G401 (cell line): ENCODE measurements at places on chromosomes 13 and 19.

- no peak for DNase-seq
These were observed 4.9 kb upstream of the TDRD3 start for GRCh38 chr13:60392131-60392530.

DNA sequence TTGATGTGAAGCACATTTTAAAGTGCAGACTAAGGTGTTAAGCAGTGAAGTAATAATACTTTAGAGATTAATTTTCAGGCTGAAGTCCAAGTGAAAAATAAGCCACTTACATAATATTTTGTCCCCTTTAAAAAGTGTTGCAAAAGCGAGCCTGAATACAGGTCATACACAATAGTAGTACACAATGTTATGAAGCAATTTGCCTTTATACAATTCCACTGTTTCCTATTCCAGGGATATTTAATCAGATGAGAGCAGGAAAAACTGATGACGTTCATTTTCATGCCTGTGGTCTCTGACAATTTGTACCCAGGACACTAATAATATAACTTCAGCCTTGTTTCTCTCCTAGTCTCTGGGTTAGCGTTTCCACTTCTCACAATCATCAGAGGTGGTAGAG is 916.7 kb downstream of the PCDH9 start:
- DNase-seq = no peak

DNA sequence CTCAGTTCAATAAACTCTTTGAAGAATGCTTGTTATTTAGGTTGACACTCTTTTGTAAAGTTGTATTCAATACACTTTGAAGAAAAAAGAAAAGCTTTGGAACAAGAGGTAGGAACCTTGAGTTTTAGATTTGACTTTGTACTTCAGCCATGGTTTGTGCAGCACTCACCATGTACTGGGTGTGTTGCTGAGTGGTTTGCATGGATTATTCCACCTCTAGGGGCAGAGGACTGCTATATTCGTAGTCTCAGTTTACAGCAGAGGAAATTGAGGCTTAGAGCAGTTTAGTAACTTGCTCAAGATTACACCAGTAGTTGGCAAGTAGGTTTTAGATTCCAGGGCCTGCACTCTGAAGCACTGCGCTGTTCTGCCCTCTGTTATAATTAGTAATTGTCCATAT is 68.8 kb downstream of the DNAJC3 start:
- no peak for DNase-seq

- no peak for DNase-seq
These were observed 897 bp downstream of the ETHE1 start for GRCh38 chr19:43525836-43526771.

DNA sequence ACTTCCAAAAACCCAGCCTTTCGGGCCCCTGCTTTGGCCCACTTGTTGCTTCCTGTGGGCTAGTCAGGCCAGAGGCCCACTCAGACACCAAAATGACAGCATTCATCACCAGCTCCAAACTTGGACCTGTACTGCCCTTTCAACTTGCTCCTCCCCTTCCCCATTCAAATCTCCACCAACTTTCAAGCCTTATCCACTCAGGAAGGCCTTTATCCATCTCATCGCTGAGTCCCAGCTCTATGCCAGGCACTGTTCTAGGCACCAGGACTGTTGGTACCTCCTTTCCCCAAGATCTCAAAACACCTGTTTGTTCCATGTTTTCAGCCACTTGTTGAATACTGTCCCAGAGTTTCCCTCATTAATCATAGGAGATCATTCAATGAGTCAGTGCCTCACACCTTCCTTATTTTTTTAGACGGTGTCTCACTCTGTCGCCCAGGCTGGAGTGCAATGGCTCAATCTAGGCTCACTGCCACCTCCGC is 1011.4 kb downstream of the UQCRFS1 start:
- DNase-seq = no peak

GRCh38 chr13:33182729-33183128 is 102.8 kb downstream of the STARD13 start:
- DNase-seq = no peak

- DNase-seq = no peak
These were observed 560 bp downstream of the NDUFA7 start for GRCh38 chr19:8320564-8321066.
